ENCODE measurements at places on chromosomes 6 and 20. TPM values are rescaled to one million over a fixed set of nuclear protein-coding genes. Genes with fewer than 3 reads are reported as not detected.

GRCh38 chr6:5205877-5206850 is 54.6 kb downstream of the LYRM4 start:
- no peak for DNase-seq
- no peaks in the 10 kb centered on the region for H3K36me3 ChIP-seq
- no peak overlapping the region for H3K4me3 ChIP-seq
- no peak overlapping the region for H3K27ac ChIP-seq
- no peaks in the 10 kb centered on the region for H3K4me1 ChIP-seq

GRCh38 chr20:53493311-53493857 is 100.3 kb downstream of the ZNF217 start:
- H3K27me3 ChIP-seq: no peaks in the 10 kb centered on the region
- no peak overlapping the region for H3K4me3 ChIP-seq

Gene B4GALT5
- total RNA-seq: 17.8 TPM

GRCh38 chr6:119233312-119233984 is 116.1 kb downstream of the MAN1A1 start:
- H3K27me3 ChIP-seq: no peaks in the 10 kb centered on the region
- no peak for DNase-seq
- H3K4me1 ChIP-seq: no peaks in the 10 kb centered on the region

- H3K27ac ChIP-seq: no peak overlapping the region
- H3K36me3 ChIP-seq: no peaks in the 10 kb centered on the region
- H3K4me1 ChIP-seq: no peaks in the 10 kb centered on the region
- no peak for DNase-seq
- no peak overlapping the region for H3K4me3 ChIP-seq
Measured at GRCh38 chr6:83920017-83920416, 60.5 kb downstream of the CYB5R4 start.

Gene LINC00237
- not detected for total RNA-seq

GRCh38 chr6:162270966-162271365 is 456.6 kb downstream of the PRKN start:
- H3K4me1 ChIP-seq: no peaks in the 10 kb centered on the region
- DNase-seq: no peak
- H3K27ac ChIP-seq: no peak overlapping the region
- H3K27me3 ChIP-seq: no peaks in the 10 kb centered on the region
- no peak overlapping the region for H3K4me3 ChIP-seq
- no peaks in the 10 kb centered on the region for H3K36me3 ChIP-seq

DNA sequence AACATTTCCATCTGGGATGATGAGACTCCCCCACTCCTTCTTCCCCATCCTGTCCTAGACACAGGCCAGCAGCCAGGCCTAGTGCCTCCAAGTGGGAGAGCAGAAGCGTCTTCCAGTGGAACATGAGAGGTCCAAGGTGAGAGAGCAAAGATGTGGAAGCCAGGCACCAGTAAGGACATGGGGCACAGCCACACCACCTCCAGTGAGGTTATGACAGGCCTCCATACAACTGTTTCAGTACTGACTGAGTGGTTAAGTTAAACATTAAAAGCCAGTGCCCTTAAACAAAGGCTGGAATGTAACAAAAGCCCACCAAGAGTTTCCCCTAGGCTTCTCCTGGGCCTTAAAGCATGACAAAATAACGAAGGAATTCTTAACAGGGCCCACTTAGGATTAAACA is 5.3 kb downstream of the ZBTB24 start:
- H3K27ac ChIP-seq: no peak overlapping the region
- no peak overlapping the region for H3K4me3 ChIP-seq
- H3K27me3 ChIP-seq: no peaks in the 10 kb centered on the region
- H3K36me3 ChIP-seq: no peaks in the 10 kb centered on the region
- DNase-seq: no peak

- H3K36me3 ChIP-seq: no peaks in the 10 kb centered on the region
- no peak overlapping the region for H3K4me3 ChIP-seq
- DNase-seq: no peak
- H3K27ac ChIP-seq: no peak overlapping the region
- no peaks in the 10 kb centered on the region for H3K27me3 ChIP-seq
Measured at GRCh38 chr6:102127253-102127652, 733.7 kb downstream of the GRIK2 start.

DNA sequence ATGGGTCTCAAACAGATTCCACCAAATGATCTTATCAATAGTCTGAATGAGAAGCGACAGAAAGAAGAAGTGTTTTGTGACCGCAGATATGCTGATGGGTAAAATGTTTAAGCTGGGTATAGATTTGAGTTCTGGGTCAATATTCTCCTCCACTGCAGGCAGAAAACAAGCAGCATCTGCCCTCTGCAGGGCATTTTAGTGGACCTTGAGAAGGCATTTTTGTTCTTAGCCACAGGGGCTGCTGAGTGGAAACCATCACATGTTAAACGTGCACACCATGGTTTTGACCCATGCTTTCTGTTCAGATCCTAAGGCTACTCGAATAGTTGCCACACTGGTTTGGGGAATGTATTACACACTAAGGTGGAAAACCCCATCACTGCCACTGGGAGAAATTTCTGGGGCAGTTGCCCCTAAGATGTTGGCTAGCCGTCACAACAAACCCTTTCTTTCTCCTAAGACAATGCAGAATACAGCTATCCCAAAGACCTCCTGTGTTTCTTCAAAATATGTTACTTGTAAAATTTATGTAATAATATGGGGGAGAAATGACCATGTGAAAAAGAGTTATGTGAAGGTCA is 5.5 kb downstream of the POU3F2 start:
- no peaks in the 10 kb centered on the region for H3K36me3 ChIP-seq
- H3K4me1 ChIP-seq: no peaks in the 10 kb centered on the region
- H3K4me3 ChIP-seq: no peak overlapping the region
- no peak overlapping the region for H3K27ac ChIP-seq
- no peak for DNase-seq
- peaks cover 63% of the 10 kb centered on the region for H3K27me3 ChIP-seq

DNA sequence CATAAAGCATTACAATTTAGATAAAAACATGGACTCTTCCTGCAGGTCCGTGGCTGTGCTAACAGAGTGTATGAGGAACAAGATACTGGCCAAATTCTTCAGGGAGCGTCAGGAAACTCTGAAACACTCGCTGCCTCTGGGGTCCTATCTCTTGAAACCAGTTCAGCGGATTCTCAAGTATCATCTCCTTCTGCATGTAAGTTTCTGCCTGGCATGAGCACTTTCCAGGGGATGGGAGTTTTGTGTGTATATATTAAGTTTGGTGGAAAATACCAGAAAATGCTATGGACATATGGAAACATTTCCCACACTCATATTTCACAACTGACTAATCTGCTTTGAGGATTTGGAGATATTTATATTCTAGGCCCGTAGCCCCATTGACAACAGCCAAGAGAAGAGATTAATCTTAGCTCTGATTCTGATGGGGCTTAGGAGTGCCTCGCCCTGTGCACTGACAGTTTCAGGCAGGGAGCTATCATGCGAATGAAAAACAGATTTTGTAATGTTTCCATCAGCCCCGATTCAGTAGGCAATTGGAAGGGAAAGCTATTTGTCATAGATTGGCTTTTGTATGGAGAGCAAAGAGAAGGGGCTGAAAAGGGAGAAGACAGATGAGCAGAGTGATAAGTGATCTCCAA is 64.7 kb upstream of the MTHFD1L start:
- no peak overlapping the region for H3K27ac ChIP-seq
- no peaks in the 10 kb centered on the region for H3K27me3 ChIP-seq
- H3K4me1 ChIP-seq: no peaks in the 10 kb centered on the region
- DNase-seq: no peak
- H3K36me3 ChIP-seq: no peaks in the 10 kb centered on the region
- H3K4me3 ChIP-seq: no peak overlapping the region

- no peaks in the 10 kb centered on the region for H3K27me3 ChIP-seq
- no peak overlapping the region for H3K27ac ChIP-seq
- no peaks in the 10 kb centered on the region for H3K36me3 ChIP-seq
- no peaks in the 10 kb centered on the region for H3K4me1 ChIP-seq
Measured at GRCh38 chr6:18451756-18452155, 64.6 kb downstream of the RNF144B start.

DNA sequence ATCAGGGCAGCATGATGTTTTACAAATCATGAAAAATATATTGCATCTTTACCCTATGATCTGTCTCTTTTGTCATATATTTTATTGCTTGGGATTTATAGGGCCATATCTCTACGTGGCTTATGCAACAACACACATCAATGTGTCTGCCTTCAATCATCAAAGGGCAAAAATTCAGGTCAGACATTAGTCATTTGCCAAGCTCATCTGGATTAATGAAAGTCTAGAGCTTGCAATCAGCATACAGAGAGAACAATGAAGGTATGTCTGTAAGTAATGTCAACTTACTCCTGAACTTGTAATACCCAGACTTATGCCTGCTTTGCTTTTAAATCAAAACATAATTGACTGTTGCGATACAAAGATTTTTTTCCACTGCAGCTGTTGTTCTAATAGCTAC is 282.7 kb downstream of the HAO1 start:
- H3K27ac ChIP-seq: no peak overlapping the region
- no peak for DNase-seq
- no peaks in the 10 kb centered on the region for H3K27me3 ChIP-seq
- no peaks in the 10 kb centered on the region for H3K4me1 ChIP-seq

Gene FAM209A
- 1.6 TPM for total RNA-seq

Gene ASCC3
- 35.9 TPM for total RNA-seq

Gene RNASET2
- total RNA-seq: 180 TPM

Gene POM121L2
- not detected for total RNA-seq

DNA sequence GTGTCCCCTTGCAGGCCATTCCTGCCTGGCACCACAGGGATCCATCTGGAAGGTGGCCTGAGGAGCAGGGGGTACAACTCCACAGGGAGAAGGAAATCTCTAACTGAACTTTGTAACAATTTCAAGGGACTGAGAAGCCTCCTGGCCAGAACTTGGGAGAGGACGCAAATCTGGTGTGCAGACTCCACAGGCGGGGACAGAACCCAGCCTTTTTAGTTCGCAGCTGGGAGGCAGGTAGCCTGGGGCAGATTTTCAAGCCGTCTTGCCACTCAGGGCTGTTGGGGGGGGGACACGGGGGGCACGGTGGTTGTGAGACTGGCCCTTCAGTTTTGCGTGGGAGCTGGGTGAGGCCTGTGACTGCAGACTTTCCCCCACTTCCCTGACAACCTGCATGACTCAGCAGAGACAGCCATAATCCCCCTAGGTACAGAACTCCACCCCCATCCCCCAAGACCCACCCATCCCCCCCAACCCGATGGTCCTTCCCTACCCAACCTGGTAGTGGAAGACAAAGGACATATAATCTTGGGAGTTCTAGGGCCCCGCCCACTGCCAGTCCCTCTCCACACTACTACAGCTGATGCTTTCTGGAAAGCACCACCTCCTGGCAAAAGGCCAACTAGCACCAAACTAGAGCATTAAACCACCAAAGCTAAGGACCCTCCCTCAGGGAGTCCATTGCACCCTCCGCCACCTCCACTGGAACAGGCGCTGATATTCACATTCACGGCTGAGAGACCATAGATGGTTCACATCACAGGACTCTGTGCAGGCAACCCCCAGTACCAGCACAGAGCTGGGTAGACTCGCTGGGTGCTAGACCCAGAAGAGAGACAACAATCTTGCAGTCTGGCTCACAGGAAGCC is 3.0 kb upstream of the HUS1B start:
- no peak overlapping the region for H3K27ac ChIP-seq
- H3K36me3 ChIP-seq: no peaks in the 10 kb centered on the region
- no peak for DNase-seq
- no peaks in the 10 kb centered on the region for H3K4me1 ChIP-seq
- no peak overlapping the region for H3K4me3 ChIP-seq

GRCh38 chr6:81204731-81205130 is 547.8 kb downstream of the TENT5A start:
- H3K36me3 ChIP-seq: no peaks in the 10 kb centered on the region
- no peak overlapping the region for H3K27ac ChIP-seq
- no peak for DNase-seq
- no peaks in the 10 kb centered on the region for H3K27me3 ChIP-seq
- H3K4me3 ChIP-seq: no peak overlapping the region

DNA sequence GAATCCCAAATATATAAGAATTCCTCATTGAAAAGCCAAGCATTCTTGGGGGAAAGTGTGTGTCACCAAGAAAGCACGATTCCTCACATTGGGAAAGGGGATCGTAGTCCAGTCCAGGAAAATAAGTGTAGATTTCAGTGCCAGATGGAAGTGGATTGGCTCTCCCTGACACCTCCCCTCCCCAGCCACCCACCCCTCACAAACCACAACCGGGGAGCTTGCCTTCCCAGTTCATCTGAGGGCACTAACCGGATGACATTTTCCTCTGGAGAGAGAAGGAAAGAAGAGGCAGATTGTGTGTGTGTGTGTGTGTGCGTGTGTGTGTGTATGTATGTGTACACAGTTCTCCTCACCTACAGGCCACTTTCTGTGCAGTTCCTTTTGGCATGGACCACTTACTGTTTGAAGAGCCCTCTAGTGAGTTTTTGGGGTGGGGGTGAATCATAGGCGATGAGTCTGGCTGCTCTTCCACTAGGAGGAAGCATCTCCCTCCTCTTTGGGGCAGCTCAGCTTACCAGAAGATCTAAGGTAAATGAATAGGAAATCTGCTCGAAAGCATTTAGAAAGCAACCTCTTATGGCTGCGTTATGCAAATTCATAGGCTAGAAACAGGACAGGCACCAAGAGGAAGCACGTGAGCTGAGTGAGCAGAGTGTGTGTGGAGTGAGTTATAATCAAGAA is 20.8 kb downstream of the DAAM2 start:
- H3K36me3 ChIP-seq: no peaks in the 10 kb centered on the region
- no peak for DNase-seq
- H3K27ac ChIP-seq: no peak overlapping the region
- H3K27me3 ChIP-seq: no peaks in the 10 kb centered on the region
- H3K4me1 ChIP-seq: no peaks in the 10 kb centered on the region

Gene HLA-DOA
- total RNA-seq: 14.6 TPM

DNA sequence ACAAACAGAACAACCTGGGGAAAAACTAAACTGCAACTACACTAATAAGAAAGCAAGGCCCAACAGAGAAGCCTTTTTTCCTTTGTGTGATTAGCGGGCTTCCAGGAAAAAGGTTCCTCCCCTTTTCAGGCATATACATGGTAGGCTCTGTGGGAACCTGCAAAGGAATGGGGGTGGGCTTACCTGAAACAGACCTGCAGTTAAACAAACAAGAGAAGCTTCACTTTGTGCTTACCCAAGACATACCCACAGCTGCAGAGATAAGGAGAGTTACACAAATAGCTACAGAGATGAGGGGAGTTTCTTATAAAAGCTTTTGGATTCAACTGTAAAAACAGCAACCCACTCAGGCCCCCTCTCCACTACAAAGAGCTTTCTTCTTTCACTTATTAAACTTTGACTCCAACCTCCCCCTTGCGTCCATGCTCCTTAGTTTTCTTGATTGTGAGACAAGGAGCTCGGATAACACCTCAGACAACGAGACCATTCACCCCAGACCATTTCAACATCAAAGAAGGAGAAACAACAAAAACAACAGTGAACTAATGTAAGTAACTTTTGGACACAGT is 30.9 kb downstream of the RNF146 start:
- no peak for DNase-seq
- H3K36me3 ChIP-seq: no peaks in the 10 kb centered on the region
- no peaks in the 10 kb centered on the region for H3K4me1 ChIP-seq
- no peak overlapping the region for H3K27ac ChIP-seq
- no peaks in the 10 kb centered on the region for H3K27me3 ChIP-seq
